Stimulated activated CD4-positive, alpha-beta T cell treated with anti-CD3 and anti-CD28 coated beads, Interleukin-15, amount 100 ng/mL, for 1 hour (primary cell): ENCODE measurements at places on chromosomes 4 and X.

DNA sequence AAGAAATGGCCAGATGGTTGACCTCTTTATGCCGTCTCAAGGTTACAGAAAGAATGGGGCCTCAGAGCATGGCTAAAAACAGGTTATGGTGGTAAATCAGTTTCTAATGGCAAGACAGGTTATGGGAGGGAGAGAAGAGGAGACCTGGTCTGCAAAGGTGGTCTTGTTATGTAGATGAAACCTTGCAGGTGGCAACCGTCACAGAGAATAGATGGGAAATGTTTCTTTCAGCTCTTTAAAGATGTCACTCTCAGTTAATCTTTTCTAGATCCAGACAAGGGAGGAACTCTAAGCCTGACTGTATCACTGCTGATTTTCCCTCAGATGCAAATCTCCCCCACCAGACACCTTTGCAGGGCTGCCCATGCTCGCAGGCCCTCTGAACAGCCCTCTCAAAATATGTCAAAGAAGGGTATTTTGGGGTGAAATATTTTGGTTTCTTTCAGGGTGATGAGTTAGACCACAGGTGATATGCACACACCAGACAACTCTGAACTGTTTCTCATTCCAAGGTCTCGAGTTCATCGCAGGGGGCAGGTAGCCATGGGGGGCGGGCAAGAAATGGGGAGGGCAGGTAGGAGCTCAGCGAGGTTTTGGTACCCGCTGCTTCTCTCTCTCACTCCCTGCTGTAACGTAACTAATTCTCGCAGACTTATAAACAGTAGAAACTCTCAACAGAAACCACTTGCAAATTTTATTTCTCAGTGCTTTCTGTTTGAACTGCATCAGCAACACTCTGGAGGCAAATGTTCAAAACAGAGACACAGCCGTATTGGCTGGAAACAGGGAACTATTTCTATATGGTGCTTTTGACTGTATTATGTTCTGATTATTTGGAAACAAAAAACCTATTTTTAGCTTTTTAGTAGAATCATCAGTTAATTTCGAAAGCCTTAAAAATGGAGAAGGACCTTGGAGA, 32.4 kb downstream of the CASP3 start:
- DNase-seq: no peak

- DNase-seq: no peak
Measured at GRCh38 chr4:101288365-101289145, 58.8 kb downstream of the PPP3CA start.

DNA sequence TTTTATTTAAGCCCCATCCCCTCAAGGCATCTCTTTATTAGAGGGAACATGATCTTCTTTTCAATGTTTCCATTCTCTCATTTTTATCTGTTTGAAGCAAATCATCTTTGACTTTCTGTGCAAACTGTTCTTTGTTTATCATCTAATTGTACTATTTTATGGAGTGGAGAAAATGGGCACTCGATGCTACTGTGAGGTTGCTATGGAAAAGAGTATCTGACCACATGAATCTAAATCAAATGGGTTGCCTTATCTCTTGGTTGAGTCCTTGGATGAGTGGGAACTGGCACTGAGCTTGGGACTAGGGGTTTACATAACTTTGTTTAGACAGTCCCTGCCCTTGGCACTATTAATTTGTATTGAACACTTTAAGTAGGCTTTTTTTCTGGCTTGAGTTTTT, 9.1 kb downstream of the OCRL start:
- DNase-seq: no peak

DNA sequence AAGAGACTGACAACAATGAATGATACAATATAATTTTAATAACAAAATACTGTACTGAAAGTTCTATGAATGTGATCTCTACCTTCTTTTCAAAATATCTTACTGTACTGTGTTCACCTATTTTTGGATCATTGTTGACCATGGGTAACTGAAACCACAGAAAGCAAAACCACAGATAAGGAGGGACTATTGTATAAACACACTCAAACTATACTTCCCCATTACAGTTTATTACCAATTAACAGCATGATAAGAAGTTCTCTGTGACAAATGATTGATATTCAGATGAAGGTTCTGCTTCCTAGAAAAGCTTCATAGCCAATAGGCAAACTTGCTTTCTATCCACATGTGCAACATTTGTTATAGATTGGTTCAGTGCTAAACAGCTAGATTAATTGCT, 50.1 kb downstream of the GABRG1 start:
- no peak for DNase-seq

- DNase-seq: no peak
Measured at GRCh38 chr4:115973768-115974167, 860.3 kb upstream of the NDST4 start.

- DNase-seq: no peak
Measured at GRCh38 chrX:9651737-9652136, 113.9 kb downstream of the GPR143 start.

DNA sequence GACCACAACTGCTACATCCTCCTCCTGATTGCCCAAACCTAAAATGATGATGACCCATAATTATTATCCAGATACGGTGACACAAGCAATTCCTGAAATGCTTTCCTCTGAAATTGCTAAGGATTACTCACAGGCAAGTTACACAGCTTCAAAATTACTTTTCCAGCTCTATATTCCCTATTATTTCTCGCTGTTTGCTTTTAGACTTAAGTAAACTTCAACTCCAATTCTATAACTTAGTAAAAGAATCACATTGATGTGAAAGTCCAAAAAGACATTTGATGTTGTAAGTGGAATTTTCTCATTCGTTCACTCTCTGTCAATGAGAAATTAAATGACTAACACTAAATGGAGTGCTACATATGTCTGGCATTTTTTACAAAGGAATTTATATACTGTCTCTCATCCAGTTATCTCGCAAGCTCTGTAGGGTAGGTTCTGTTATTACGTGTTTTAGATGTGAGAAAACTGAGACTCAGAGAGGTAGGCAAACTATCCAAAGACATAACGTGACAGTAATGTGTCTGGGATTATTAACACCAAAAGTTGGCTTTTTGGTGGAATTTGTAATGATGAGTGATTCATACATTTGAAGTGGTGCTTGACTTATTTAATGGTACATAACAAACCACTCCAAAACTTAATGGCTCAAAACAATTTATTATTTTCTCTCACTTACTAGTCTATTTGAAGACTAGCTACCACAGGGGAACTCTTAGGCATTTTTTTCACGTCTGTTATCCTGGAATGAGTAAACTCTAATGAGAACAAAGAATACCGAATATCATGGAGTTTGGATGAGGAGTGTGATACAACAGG, 31.5 kb downstream of the PALLD start:
- no peak for DNase-seq
